ENCODE measurements at places on chromosomes 4 and X. TPM values are rescaled to one million over a fixed set of nuclear protein-coding genes. Genes with fewer than 3 reads are reported as not detected.

- peaks cover 2% of the 10 kb centered on the region for H3K27me3 ChIP-seq
- H3K27ac ChIP-seq = no peak overlapping the region
- H3K36me3 ChIP-seq = no peaks in the 10 kb centered on the region
- H3K4me1 ChIP-seq = no peaks in the 10 kb centered on the region
Measured at GRCh38 chr4:53844551-53844950, 219.9 kb downstream of the CHIC2 start.

GRCh38 chr4:23911675-23912455, 22.0 kb upstream of the PPARGC1A start:
- no peaks in the 10 kb centered on the region for H3K4me1 ChIP-seq
- H3K27ac ChIP-seq = no peak overlapping the region
- no peaks in the 10 kb centered on the region for H3K36me3 ChIP-seq
- no peak for DNase-seq
- H3K27me3 ChIP-seq = no peaks in the 10 kb centered on the region
- no peak overlapping the region for H3K4me3 ChIP-seq

GRCh38 chrX:152950786-152951185, 43.1 kb downstream of the PNMA5 start:
- DNase-seq = no peak
- no peak overlapping the region for H3K4me3 ChIP-seq
- H3K36me3 ChIP-seq = no peaks in the 10 kb centered on the region
- H3K27ac ChIP-seq = no peak overlapping the region

DNA sequence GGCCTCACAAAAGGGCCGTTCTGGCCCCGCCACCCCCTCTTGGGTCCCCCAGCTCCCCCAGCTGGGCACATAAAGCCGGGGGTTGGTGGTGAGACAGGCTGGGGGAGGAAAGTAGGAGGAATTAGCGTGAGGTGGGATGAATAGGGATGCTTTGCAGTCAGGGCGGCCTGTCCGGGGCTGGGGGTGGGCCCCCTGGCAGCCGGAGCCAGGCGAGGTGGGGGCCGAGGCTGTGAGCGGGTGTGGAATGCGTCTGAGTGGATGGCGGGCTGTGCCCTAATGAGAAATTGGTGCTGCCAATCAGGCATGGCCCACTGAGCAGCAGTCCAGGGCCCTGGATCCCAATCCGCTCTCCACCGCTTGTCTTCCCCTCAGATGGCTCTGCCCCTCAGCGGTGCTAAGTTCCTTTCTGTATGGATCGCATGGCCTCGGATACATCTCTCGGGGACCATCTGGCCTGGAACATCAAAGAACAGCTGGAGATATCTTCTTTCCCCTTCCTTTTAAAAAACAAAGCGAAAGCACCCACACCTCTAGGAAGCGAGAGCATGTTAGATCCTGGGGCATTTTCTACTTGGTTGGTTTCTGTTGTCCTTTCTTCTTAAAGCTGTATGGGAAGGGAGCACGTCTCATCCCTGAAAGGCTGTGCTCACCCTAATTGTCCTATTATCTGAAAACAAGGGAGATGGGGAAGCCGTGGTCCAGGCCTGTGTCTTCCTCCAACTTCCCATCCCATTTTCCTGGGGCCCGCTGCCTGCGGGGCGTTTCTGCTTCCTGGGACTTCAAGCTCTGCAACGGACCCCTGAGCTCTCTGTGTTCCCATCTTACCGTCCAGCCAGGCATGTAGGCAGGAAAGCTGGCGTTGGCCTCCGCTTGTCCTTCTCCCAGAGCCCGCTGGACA, 106.9 kb downstream of the SORCS2 start:
- no peaks in the 10 kb centered on the region for H3K36me3 ChIP-seq
- H3K4me1 ChIP-seq = peaks cover 5% of the 10 kb centered on the region
- no peak overlapping the region for H3K27ac ChIP-seq
- no peak for DNase-seq
- no peak overlapping the region for H3K4me3 ChIP-seq

- H3K27ac ChIP-seq = no peak overlapping the region
- H3K4me3 ChIP-seq = no peak overlapping the region
- no peaks in the 10 kb centered on the region for H3K36me3 ChIP-seq
- no peaks in the 10 kb centered on the region for H3K27me3 ChIP-seq
- DNase-seq = no peak
Measured at GRCh38 chrX:4186331-4186730, 472.9 kb upstream of the PRKX start.

DNA sequence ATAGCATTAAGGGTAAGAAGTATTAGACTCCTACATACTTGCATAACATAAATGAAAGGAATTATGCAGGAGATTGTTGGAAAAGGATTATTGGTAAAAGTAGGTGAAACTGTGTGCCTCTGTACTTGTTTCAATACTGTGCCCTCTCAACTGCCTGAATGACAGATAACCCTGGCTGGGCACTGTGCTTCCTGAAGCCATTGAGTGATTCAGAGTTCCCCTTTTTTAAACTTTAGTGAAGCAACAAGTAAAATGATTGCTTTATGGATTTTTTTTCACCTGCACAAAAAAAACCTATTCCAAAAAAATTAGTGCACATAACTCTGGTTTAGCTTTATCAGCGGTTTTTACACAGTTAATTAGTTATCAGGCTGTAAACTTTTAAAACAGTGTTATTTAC, 204.8 kb downstream of the TRAM1L1 start:
- H3K27ac ChIP-seq = no peak overlapping the region
- H3K4me3 ChIP-seq = no peak overlapping the region
- H3K36me3 ChIP-seq = no peaks in the 10 kb centered on the region
- no peaks in the 10 kb centered on the region for H3K4me1 ChIP-seq
- no peak for DNase-seq
- H3K27me3 ChIP-seq = no peaks in the 10 kb centered on the region

- H3K4me1 ChIP-seq = no peaks in the 10 kb centered on the region
- no peaks in the 10 kb centered on the region for H3K27me3 ChIP-seq
- no peak overlapping the region for H3K4me3 ChIP-seq
- no peak overlapping the region for H3K27ac ChIP-seq
- no peaks in the 10 kb centered on the region for H3K36me3 ChIP-seq
- DNase-seq = no peak
Measured at GRCh38 chr4:79421483-79421882, 13.5 kb upstream of the GK2 start.

DNA sequence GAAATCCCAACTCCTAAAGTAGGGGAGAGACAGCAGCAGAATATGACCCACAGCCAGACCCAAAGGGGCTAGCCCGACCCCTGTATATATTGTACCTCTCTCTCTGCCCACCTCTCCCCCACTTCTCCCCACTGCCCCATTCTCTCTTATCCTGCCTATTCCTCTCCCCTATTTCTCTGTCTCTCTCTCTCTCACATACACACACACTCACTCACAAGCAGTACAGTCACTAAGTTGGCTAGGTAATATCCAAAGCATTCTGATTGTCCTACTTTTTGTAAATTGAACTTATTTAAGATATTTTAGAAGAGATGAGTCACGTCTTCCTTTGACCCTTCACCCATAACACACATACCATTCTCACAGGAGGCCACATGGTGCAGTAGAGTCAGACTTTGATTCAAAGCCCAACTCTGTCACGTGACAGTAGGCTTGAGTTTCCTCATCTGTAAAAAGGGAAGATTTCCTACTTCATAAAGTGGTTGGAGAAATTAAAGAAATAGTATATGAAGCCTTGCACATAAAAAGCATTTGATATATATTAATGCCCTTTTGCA, 29.5 kb downstream of the SRPX2 start:
- DNase-seq = no peak
- H3K27me3 ChIP-seq = peaks cover 3% of the 10 kb centered on the region
- H3K4me3 ChIP-seq = no peak overlapping the region
- H3K4me1 ChIP-seq = no peaks in the 10 kb centered on the region

- H3K4me1 ChIP-seq = no peaks in the 10 kb centered on the region
- no peak overlapping the region for H3K4me3 ChIP-seq
- no peak overlapping the region for H3K27ac ChIP-seq
- no peaks in the 10 kb centered on the region for H3K36me3 ChIP-seq
- H3K27me3 ChIP-seq = no peaks in the 10 kb centered on the region
- no peak for DNase-seq
Measured at GRCh38 chr4:164542431-164542830, 211.5 kb upstream of the SMIM31 start.

- no peaks in the 10 kb centered on the region for H3K36me3 ChIP-seq
- H3K27ac ChIP-seq = no peak overlapping the region
- H3K4me3 ChIP-seq = no peak overlapping the region
- peaks cover 2% of the 10 kb centered on the region for H3K27me3 ChIP-seq
- no peak for DNase-seq
- no peaks in the 10 kb centered on the region for H3K4me1 ChIP-seq
Measured at GRCh38 chr4:73701116-73701515, 39.3 kb upstream of the CXCL8 start.

- no peaks in the 10 kb centered on the region for H3K4me1 ChIP-seq
- H3K27ac ChIP-seq = no peak overlapping the region
Measured at GRCh38 chr4:76804096-76804495, 93.8 kb downstream of the SOWAHB start.

DNA sequence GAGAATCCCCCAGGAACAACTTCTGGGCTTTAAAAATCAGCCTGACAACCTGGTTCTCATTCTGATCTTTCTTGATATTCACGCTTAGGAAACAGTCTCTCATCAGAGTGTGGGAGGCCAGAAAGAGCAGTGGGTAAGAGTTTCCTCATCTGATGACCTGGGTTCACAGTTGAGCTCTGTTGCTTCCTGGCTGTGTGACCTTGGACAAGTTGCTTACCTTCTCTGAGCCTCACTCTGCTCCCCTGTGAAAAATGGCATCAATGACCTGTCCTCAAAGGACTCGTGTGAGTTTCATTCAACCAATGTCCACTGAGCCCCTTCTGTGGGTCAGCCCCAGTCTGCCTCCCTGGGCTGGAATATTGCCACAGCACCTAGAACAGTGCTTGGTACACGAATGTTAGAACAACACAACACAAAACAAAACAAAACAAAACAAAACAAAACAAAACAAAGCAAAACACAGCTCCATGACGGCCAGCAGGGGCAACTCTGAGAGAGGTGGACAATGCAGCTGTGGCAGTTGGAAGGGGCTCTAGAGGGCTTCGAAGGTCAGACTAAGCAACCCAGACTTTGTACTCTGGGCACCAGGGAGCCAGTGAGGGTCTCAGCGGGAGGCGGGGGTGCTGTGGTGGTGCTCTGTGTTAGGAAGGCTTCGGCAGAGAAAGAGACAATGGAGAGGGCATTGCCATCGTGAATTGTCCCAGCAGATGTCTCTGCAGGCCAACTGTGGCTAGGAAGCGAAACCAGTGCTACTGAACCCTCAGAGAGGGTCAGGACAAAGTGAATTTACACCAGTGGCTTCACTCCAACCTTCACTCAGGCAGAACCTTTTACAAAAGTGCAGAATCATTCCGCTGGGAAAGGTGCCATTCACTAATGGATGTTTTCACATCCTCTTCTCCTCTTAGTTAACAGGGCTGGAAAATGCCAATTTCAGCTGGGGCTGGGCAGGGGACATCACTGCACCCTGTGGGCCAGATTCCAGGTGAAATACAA, 14.3 kb upstream of the C4orf50 start:
- H3K27ac ChIP-seq = no peak overlapping the region
- no peak overlapping the region for H3K4me3 ChIP-seq
- DNase-seq = no peak
- H3K27me3 ChIP-seq = no peaks in the 10 kb centered on the region
- H3K36me3 ChIP-seq = no peaks in the 10 kb centered on the region

Gene NEUROG2
- total RNA-seq = 0.18 TPM

Gene ANKRD17
- total RNA-seq = 68.6 TPM

Gene CD40LG
- total RNA-seq = 261 TPM

Gene FREM3
- total RNA-seq = not detected

Gene HERC3
- 12.8 TPM for total RNA-seq

Gene BRCC3
- total RNA-seq = 30.5 TPM

Gene QRFPR
- not detected for total RNA-seq

Gene ALB
- not detected for total RNA-seq

Gene IL2RG
- 397 TPM for total RNA-seq

Gene FRG2
- total RNA-seq = not detected

Gene CENPVL1
- total RNA-seq = not detected
